ENCODE measurements at places on chromosomes 2 and 18.

- peak; percentile 95 for DNase-seq
These were observed 178.8 kb upstream of the NXPH2 start for GRCh38 chr2:138959031-138959430.

- no peak for DNase-seq
These were observed 77.2 kb downstream of the MDH1 start for GRCh38 chr2:63665846-63666475.

- peak; percentile 58 for DNase-seq
These were observed 87.9 kb downstream of the ICOS start for GRCh38 chr2:204024503-204024902.

DNA sequence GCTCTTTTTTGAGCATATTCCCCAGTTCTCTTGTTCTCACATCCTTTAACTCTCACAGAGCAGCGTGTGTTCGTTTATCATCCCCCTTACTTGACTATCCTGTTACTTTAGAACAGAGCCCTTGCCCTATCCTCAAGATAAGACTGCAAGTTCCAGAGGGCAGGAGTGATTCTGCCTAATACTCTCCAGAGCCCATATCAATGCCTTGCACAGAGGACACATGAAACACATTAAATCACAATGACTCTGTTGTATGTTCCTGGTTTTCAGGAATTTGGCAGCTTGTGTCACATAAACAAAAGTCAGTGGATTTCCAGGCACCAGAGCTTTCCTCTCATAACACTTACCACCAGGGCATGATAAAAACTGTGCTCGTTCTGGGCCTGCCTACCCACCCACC, 156.7 kb downstream of the RNF144A start:
- no peak for DNase-seq

DNA sequence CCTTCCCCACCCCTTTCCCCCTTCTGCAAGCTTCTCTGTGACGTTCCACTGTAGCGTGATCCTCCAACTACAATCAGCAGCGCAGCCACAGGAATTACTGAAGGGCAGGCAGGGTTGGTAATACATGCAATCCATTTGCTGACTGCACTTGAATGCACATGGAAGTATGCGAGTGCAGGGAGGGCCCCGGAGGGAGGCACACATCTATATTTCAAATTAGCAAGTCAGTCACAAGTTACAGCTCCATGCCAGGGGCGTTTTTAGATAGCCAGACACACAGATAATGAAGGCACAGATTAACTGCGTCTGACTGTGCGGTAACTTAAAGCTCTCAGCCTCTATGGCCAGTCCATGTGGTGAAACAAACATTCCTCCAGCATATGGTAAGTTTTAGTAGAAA, 209.2 kb upstream of the GATA6 start:
- no peak for DNase-seq

DNA sequence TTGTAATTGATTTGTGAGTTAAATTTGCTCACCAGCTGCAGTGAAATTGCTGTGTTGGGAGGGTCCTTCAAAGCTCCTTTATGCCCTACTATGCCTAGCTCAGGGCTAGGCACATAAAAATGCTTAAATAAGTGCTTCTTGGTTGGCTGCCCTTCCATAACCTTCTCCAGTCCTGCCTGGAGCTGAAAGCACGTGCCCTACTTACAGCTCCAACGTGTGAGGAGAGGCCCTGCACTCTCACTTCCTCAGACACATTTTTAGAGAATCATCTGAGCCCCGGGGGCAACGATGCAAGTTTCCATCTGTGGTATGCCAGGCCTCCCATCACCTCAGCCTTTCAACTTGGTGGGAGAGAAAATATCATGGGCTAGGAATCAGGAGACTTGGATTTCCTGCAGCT, 202.7 kb downstream of the BCL11A start:
- no peak for DNase-seq

DNA sequence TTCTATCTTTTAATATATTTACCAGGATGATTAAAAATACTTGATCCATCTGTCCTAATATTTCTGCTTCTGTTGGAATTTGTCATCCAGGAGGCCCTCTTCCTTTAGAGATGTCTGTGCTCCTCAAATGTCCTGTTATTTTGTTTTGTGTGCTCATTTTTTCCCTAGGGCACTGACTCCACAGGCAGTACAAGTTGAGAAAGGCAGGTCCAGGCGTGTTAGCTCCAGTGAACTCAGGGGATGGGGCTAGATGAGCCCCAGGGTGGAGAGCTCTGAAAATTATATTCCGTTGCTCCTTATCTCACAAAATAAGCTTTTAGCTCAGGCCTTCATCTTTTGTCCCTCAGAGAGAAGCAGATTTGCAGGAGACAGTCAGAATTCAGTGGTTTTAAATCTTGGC, 105.7 kb downstream of the SLC4A3 start:
- no peak for DNase-seq

DNA sequence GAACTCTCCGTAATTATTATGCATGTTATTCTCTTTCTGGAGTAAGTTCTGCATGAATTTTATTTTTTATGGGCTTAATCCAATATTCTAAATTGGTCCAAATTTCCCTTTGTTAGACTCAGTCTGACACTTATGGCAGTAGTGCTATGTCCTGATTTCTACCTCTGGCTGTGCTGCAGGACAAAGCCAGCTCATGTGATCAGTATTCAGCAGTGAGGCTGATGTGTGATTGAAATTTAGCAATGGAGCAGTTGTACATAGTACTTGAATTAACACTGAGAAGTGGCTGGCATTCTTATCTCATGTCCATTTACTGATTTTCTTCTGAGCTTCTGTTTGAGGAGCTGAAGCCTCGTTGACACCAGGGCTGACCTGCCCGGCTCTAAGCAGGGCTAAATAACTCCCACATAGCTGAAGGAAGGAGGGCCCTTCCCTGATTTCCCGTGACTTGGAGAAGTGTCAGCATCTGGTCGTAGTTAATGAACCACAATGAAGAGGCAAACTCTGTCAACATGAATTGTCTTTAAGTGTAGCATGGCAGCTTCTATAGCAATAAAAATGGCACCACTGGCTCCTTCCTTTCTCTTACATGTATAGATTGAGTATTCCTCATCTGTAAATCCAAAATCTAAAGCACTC, 159.0 kb upstream of the RASGRP3 start:
- no peak for DNase-seq
